ENCODE measurements at places on chromosomes 5 and 9. TPM values are rescaled to one million over a fixed set of nuclear protein-coding genes. Genes with fewer than 3 reads are reported as not detected.

- no peak for DNase-seq
Observed at GRCh38 chr9:90726215-90726614, 75.4 kb upstream of the SYK start.

DNA sequence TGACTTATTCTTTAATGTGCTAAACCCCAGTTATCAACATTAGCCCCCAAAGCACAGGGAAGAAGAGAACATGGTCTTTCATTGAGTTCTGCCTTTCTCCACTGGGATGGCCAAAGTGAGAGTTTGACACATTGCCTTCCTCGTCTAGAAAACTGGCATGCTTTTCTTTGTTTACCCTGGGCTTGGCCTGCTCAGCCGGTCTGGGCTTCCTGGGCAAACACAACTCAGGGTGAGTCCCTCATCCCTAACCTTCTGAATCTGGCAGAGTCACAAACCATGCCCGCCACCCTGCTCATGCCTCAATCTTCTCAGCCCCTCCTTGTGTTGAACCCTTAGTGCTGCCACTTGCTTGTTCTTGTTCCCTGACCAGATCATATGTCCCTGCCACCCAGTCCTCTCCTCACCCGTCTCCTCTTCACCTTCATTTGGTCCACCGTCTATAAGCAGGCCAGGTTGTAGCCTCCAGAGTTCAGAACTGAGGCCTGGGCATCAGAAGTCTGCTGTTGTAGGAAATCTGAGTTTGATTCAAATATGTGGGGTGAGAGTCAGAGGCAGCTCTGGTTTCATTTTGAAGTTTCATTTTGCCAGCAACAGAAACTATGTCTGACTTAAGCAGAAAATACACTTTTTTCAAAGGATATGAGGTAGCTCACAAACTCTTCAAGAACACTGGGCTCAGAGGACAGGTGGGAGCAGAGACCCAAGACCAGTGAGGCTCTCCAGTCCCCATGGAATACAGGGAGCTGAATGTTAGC lies 217.6 kb downstream of the NDUFS4 start:
- DNase-seq = peak; percentile 10

DNA sequence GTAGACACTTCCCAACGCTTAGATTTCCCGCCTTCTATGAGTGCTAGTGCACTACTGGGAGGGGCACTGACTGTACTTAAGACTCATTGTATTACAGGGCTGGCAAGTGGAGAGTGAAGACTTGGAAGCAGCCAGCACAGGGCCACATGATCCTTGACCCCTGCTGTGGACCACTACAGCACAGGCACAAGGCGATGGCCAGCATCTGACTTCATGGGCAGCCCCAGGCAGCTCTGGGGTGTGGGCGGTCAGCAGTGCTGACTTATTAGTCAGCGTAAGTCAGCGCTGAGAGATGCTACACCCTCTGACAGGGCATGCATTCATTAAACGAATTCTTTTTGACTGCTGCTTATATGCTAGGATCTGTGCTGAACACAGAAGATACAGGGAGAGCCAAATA lies 9.3 kb downstream of the SLC46A2 start:
- no peak for DNase-seq

DNA sequence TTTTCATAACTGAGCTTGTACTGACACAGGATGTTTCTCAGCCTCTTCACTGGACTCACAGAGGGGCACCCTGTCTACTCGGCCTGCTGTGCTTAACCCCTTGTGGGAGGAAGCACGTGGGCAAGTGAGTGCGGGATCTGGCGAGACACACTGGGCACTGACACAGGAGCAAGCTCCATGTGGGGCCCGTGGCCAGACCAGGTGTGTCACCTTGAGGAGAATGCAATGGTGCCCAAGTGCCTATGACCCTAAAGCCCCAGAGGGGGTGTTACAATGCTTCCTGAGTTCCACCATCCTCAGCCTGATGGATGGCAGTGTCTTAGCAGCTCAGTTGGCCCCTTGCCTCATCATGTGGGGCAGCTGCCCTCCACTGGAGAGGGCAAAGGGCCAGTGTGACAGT lies 128.9 kb downstream of the ALDH1A1 start:
- no peak for DNase-seq

- peak; percentile 68 for DNase-seq
Observed at GRCh38 chr5:88729084-88729828, 153.7 kb downstream of the MEF2C start.

- no peak for DNase-seq
Observed at GRCh38 chr5:69492923-69493395, 369 bp downstream of the OCLN start.

DNA sequence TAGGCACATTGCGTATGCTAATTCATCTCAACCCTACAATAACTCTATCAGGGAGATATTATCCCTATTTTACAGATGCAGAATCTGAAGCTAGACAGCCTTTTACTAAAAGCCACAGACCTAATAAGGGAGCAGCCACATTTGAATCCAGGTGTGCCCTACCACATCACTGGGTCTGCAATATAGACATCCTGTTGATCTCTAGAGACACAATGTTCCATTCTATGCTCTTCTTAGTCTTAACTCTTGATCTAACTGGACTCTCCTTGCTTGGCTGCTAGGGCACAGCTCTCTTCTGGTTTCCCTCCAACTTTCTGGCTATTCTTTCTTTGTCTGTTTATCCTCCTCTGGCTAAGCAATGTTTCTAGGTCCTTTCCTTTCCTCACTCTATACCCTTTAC lies 1.4 kb upstream of the SPATA6L start:
- no peak for DNase-seq

DNA sequence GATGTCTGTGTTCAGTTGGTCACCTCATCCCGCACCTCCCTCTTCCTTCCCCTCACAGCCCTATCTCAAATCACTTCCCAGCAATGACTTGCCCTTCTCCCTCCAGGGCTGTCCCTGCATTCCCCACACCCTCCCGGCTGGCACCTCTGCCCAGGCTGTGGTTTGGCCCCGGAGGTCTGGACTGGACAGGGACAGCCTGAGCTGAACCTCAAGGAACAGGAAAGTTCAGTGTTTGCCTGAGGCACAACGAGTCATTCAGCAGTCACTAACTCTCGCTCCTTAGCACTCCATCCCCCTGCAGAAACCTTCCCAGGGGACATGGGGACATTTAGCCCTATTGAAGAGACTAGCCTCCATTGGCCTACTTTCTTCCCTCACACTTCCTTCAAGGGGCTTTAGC lies 58.3 kb upstream of the MAP3K1 start:
- peak; percentile 55 for DNase-seq

DNA sequence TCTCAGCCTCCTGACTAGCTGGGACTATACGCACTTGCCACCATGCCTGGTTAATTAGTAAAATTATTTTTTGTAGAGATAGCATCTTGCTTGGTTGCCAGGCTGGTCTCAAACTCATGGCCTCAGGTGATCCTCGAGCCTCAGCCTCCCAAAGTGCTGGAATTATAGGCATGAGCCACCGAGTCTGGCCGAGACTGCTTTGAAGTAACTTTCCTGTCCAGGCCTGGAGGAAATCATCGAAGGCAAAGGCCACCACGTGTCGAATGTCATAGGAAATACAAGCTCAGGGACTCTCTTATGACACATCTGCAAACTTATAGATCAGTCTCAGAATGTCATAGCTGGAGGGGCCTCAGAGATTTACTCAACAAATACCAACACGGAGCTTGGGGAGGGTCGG lies 25.1 kb downstream of the RAPGEF1 start:
- no peak for DNase-seq

DNA sequence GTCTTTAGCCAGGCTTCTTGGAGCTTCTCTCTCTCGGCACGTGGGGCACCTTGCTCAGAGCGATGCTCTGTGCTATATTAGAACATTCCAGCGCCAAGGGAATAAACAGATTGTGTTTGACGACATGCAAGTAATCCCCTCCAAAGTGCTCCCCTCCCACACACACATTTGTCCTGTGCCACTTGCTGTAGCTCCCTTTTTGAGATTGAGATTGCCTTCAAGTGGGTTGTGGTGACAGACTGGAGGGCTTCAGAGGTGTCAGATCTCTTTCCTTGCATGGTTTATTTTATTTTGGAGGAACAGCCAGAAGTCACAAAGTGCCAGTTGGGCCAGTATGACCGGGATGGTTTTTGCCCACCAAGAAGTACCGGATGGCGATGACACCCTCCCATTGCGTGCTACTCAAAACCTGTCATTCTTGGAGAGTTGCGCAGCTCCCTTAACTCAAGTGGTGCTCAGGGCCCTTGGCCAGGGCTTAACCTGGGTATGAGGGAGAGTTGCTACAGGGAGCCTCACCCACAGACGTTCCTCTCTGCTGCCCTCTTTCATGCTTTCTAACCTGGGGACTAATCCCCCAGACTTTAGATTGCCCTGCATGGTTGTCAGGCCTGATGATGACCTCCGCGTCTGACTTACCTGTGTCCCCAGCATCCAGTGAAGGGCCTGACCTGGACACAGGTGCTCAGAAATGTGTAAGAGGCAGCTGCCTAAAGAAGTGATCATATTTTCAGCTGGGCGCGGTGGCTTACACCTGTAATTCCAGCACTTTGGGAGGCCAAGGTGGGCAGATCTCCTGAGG lies 18.8 kb upstream of the RPL26L1 start:
- DNase-seq = no peak

- DNase-seq = no peak
Observed at GRCh38 chr9:138064547-138064946, 187.0 kb downstream of the CACNA1B start.

DNA sequence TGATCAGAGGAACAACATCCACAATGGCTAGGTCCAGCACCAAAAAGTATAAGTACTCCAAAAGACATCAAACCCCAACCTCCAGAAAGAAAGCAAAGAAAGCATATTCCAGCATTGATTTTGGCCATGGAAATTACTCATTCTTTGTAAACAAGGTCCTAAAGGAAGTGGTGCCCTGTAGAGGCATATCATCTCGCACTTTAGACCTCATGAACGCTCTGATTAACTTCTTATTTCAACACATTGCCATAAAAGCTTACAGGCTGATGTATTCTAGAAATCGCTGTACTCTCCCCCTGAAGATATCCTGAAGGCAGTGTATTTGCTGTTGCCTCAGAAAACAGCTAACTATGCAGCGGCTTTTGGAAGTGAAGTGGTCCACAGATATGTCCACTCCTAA lies 82.7 kb upstream of the TNPO1 start:
- no peak for DNase-seq

- DNase-seq = no peak
Observed at GRCh38 chr9:137240318-137240840, 708 bp upstream of the TUBB4B start.

- DNase-seq = no peak
Observed at GRCh38 chr5:72006361-72006760, 100.9 kb upstream of the MAP1B start.

- no peak for DNase-seq
Observed at GRCh38 chr9:131528186-131528585, 2.9 kb downstream of the UCK1 start.

DNA sequence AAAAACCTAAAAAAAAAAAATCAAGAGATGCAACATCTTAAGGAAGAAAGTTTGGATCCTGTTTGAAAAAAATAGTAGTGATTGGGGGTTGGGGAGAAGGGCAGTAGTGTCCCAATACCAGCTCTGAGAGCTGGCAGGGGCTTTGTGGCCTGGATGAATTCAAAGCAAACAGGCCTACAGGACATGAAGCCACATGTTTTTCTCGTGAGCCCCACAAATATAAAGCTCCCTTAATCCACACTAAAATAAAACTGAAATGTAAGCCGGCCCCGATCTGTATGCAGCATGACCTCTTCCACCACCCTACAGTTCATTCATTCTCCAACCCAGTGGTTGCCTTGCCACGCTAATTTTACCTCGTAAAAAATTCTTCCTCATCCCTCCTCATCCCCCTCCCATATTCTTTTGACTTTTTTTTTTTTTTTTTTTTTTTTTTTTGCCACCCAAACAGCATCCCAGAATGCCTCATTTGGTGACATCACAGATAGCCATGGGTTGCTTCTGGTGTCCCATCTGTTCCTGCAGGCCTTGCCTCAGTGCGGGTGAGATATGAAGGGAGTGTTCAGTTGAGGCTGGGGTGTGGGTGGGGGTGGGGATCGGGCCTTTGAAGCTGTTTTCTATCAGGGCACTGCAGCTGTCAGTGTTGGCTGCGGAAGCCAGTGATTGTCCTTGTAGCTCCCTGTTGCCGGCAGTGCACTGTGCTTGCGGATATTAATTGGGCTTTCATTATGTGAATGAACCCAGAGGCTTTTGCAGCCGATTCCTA lies 81.6 kb upstream of the NFIB start:
- no peak for DNase-seq

- DNase-seq = no peak
Observed at GRCh38 chr9:130337318-130337717, 71.8 kb downstream of the HMCN2 start.

DNA sequence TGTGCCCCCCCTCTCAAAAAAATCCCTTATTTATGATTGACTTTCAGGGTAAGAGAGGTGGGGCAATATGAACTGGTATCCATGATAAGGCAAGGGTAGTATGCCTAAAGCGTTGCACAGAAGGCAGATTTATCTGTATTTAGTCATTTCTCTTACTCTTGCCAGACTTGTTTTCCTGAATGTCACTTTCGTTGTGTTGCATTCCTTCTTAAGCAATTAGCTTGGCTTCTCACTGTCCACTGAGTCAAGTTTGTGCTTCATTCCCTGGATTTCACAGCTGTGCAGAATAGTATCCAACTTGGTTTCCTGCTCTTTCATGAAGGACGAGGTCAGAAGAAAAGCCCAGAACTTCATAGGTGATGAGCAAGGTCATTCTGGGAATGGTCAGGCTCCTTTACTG lies 301.5 kb upstream of the ACTBL2 start:
- no peak for DNase-seq

- peak; percentile 76 for DNase-seq
Observed at GRCh38 chr5:140042643-140043507, at the start of gene NRG2. Gene NRG2, minus strand, starts transcription at chr5:140043299.

GRCh38 chr5:67400752-67401151 lies 204.2 kb upstream of the CD180 start:
- DNase-seq = no peak

GRCh38 chr5:90477073-90477472 lies 2.4 kb downstream of the POLR3G start:
- DNase-seq = no peak

GRCh38 chr5:150411245-150411979 lies 1.3 kb downstream of the CD74 start:
- DNase-seq = peak; percentile 61

- DNase-seq = no peak
Observed at GRCh38 chr5:180323941-180324600, 29.1 kb downstream of the GFPT2 start.

GRCh38 chr9:35734096-35734495 lies 1.6 kb downstream of the CREB3 start:
- no peak for DNase-seq

Gene RAI14
- 56.2 TPM for total RNA-seq

Gene GLT6D1
- total RNA-seq = not detected

Gene SHISAL2B
- not detected for total RNA-seq

Gene PHF24
- not detected for total RNA-seq

Gene CEP72
- 53.7 TPM for total RNA-seq

Gene CDH18
- total RNA-seq = not detected

Gene DMRTA1
- total RNA-seq = 2.8 TPM

Gene DBH
- not detected for total RNA-seq

Gene PAPPA
- not detected for total RNA-seq

Gene GPX3
- not detected for total RNA-seq

Gene PCDHA12
- total RNA-seq = 0.78 TPM

Gene HTR4
- not detected for total RNA-seq

Gene IGIP
- total RNA-seq = 5.9 TPM

Gene PCDHB9
- total RNA-seq = 3.5 TPM

Gene PCDHB11
- total RNA-seq = 0.85 TPM

Gene WDR38
- not detected for total RNA-seq

Gene PFN3
- total RNA-seq = not detected

Gene MRPL50
- 14.0 TPM for total RNA-seq

Measured in Calu3 (cell line).